ENCODE measurements at places on chromosomes 1 and 21. TPM values are rescaled to one million over a fixed set of nuclear protein-coding genes. Genes with fewer than 3 reads are reported as not detected.

DNA sequence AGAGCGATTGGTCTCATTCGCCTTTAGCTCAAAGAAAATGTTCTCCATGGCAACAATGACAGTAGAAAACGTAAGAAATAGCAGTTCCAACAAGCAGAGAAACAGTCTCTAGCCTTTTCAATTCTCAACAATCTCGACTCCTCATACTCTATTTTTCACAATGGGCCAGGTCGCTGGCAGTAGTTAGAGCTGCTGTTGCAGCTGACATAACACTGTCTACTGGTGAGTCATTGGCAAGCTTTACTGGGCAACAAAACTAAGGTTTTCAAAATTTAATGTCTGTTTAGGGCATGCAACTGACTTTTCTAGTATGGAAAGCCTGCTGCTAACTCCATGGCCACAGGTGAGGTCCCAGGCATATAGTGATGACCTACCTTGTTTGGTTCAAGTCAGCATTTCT, 221.1 kb upstream of the KAZN start:
- no peak for DNase-seq

DNA sequence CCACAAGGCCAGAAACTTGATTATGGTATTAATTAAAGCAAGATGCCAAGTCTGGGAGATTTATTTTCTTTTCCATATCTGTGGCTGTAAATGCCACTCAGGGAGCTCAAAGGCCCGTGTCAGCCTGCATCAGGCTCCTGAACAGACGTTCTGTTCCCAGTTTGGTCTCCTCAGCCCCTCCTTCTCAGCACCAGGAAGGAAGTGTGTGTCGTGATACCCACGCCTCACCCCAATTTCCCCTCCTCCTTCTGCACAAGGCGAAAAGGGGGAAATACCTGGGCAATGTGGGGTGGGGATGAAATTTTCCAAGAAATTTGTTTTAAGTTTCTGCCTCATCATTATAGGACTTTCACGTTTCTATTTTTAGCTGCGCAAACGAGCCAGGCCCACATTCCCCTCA, 112.0 kb downstream of the SYF2 start:
- no peak for DNase-seq

GRCh38 chr1:8096105-8097011, 70.2 kb upstream of the ERRFI1 start:
- DNase-seq: no peak

DNA sequence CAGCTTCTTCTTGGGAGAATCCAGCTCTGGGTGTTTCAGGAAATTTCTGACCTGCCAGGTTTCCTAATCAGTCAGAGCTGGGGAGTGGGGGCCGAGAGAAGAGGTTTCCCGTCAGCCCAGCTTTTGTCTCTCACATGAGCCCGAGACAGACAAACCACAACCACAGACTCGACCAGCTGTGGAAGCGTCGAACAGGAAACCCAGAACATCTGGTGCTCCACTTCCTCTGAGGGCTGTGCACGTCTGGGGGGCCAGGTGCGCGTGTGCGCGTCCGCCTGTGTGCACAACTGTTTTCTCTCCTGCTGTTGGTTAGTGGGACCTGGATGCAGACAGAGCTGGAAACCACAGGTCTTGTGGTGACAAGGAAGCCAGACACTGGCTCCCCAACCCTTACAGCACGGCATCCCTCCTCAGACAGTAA, 113.0 kb upstream of the SLC25A33 start:
- DNase-seq: peak; percentile 94

- no peak for DNase-seq
Measured at GRCh38 chr1:84365225-84366221, 32.8 kb upstream of the DNASE2B start.

- no peak for DNase-seq
Measured at GRCh38 chr21:36507397-36508018, 27.6 kb upstream of the CLDN14 start.

- DNase-seq: no peak
Measured at GRCh38 chr21:44854391-44854663, 19.2 kb downstream of the PTTG1IP start.

DNA sequence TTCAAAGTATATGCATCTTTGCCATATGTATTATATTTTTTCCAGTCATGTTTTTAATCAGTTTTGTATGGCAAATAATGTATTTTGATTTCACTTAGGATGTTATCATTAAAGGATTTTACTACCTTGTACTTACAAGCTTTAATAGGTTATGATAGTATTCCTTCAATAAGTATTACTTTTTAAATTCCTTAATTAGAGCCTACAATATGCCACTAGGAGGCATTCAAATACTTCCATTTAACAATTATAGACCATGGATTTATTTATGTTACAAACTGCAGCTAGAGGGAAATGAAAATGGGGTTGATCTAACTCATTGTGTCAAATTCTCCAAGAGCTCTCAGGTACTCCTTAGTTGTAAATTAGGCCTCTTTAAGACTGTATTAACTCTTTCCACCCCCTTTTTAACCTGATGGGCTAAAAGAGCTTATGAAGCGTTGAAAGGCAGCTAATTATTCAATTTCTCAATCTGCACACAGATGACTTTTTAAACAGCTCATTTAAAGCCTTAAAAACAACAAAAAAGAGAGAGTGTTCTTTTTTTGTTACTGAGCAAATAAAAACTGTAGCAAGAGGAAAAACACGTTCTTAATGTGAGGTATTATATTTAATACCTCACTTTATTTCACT, 156.2 kb downstream of the DENND1B start:
- DNase-seq: no peak

DNA sequence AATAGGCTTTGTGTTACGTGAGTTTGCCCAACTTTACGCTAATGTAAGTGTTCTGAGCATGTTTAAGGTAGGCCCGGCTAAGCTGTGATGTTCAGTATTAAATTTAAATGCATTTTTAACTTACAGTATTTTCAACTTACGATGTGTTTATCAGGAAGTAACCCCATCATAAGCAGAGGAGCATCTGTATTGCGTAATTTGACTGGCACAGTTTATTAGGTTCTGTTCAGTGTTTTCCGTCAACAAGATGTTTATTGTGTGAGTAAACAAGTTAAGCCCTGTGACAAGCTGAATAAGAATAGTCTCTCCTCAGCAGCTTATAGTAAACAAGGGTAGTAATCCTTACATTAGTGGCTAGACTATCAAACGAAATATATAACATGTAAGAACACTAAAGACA, 27.2 kb upstream of the SHISA4 start:
- DNase-seq: no peak

GRCh38 chr1:58941471-58942289, 157.8 kb upstream of the JUN start:
- peak; percentile 86 for DNase-seq

DNA sequence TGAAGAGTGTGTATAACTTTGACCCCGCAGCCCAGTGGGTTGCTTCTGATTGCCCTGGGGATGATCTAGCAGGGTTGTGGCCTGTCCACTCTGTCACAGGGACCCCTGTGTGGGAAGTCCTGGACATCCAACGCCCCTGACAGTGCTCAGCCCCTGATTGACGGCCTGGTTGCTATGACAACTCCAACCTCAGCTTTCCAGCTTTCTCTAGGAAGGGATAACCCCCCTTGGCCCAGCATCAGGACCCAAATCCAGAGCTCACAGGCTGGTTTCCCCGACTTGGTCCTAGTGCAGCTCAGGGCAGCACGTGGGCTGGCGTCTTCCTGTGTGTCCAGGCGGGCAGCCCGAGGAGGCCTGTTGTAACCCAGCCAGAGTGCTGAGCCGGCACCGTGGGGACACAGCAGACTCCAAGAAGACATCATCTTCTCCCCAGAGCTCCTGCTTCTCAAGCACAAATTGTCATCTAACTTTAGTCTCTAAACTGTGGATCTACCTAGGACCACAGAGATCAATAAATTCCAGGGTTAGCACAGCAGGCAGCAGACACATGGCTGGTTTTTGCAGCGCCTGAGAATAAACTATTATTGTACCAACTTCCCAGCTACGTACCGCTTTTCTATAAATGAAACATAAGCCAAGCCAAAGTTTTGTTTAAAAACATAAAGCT, 18.9 kb upstream of the PDXK start:
- no peak for DNase-seq

GRCh38 chr1:26351590-26352337, 2.2 kb downstream of the CRYBG2 start:
- DNase-seq: no peak

DNA sequence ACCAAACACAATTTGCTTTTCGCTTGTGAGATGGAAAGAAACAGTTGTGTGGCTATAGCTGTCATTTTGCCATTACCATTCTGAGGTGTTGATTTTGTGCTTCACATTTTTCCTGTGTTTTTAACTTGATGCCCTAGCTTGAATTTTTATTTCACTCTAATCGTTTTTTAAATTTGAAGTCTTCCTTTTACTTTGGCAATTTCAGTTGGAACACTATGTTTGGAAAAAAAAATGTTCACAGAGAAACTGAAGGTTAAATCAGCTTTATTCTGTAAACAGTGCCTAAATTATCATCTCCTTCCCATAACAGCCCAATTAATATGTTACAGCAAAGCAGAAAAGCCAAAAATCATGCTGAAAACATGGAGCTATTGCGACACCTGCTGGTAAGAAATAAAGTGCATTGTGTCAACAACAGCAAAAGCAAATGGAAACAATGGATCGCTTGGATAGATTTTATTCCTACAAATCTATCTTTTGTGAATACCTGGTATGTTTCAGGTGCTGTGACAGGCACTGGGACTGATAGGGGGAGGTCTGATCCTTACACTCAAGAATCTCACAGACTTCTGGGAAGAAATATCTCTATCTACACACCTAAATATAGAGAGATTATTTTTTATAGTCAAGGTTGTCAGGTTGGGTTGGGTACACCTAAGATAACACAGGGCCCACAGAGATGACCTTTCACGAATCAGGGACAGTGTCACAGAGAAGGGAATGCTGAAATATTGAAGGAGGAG, 16.2 kb upstream of the ERICH3 start:
- DNase-seq: peak; percentile 84

GRCh38 chr1:234478481-234479309, at the start of gene TARBP1:
Gene TARBP1, minus strand, starts transcription at chr1:234479179. Its CDS starts 76 bp downstream, at chr1:234479103.
- peak; percentile 94 for DNase-seq

DNA sequence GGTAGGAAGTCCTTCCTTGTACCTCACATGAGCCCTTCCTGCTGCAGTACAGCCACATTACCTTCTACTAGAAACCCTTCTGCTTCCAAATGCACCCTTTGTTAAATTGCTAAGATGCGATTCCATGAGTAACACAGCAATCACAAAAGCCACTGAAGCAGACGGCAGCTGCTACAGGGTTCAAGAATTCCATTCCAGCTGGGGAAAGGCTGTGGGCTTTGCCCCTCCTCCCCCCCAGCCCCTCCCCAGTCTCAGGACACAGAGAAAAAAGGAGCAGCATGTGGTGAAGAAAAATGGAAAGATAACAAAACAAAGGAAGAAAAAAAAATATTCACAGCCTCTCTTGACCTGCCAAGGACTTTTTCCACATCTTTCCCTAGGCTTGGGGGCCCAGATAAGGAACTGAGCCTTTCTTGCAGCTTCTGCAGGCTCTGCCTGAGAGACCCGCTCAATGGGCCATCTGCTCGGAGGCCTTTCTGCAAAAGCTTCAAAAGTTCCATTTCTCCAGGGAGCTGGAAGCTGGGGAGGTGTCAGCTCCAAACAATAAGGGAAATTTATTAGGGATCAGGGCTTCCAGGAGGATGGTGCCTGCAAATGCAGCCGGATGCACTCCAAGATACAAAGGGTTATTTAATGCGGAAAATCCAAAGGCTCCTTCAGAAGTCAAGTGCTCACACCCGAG, 72.1 kb downstream of the SYT2 start:
- no peak for DNase-seq

DNA sequence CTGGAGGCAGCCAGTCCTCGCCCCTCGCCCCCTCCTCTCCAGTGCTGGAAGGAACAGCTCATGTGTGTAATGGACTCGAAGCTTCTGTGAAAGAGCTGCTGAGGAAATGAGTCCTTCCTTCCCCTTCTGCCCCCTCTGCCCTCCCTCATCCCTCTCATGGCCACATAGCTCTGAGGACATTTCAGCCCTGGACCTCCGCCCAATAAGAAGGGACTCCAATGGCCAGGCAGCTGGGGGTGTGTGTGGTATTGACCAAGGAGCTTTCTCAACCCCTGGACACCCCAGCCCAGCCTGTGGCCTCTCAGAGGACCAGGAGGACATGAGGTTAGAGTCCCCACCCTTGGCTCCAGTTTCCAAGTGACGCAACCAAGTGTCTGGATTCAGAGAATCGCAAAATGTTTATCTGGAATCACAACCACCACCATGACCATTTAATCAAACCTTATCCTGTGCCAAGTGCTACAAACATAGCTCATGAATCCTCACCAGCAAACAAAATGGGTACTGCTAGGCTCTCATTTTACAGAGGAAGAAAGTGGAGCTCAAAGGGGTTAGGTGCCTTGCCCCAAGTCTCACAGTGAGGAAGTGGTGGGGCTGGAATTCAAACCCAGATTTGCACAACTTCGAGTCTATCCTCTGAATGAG, 47.8 kb upstream of the ECE1 start:
- no peak for DNase-seq

DNA sequence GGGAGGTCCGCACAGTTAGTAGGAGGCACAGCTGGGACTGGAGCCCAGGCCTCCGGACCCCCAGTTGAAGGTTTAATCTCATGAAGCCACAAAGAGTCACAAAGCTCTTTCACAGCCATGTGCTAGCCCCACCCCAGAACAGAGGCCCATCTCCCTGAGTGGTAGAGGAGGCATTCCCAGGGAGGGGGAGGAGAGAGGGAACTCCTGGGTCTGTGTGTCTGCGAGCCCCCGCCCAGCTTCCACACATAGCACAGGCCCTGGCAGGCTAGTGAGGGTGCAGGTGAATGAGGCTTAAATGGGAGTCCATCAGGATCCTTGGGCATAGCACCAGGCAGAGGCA, 197.8 kb downstream of the MATN1 start:
- DNase-seq: no peak

- no peak for DNase-seq
Measured at GRCh38 chr21:30582870-30583269, 7.3 kb downstream of the KRTAP22-2 start.

GRCh38 chr1:215599418-215600074, 32.4 kb downstream of the KCTD3 start:
- DNase-seq: no peak

DNA sequence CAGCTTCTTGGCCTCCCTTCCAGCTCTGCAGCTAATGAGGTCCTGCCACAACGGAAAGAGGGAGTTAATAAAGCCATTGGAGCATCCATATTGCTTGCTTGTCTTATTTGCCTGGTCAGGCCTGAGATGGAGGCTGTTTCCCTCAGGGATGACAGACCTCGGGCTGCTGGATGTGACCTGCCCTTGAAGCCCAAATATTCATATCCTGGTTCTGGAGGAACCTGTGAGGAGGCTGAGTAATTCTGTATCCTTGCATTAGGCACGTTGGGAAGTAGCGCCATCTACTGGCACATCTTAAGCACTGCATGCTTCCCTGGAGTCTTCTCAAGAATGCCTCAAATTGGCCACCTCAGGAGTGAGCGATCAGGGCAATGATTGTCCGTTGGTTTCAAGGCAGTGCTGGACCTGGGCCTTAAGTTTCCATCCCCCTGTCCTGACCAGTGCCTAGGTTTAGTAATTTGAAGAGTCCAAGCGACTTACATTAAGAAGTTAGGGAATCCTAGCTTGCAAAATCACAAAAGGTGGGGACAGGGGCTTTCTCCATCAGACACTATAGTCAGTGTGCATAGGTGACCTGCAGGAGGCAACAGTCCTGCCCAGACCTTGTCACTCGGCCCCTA, 13.8 kb upstream of the NASP start:
- peak; percentile 92 for DNase-seq

SLC16A4 gene
- 0.44 TPM for total RNA-seq

AADACL3 gene
- not detected for total RNA-seq

MOB3C gene
- total RNA-seq: 17.8 TPM

RNU1-3 gene
- 2,189 TPM for total RNA-seq

DIRAS3 gene
- total RNA-seq: not detected

AQP10 gene
- total RNA-seq: not detected

PLA2G2D gene
- total RNA-seq: not detected

SLC35F3 gene
- 10.9 TPM for total RNA-seq

NR0B2 gene
- total RNA-seq: not detected

TTC22 gene
- 1.6 TPM for total RNA-seq

GJB3 gene
- total RNA-seq: not detected

SPRR1A gene
- total RNA-seq: not detected
